ENCODE measurements at places on chromosomes 6 and 20. TPM values are rescaled to one million over a fixed set of nuclear protein-coding genes. Genes with fewer than 3 reads are reported as not detected.

Gene DACT2
- total RNA-seq = 0.39 TPM

Gene PROKR2
- not detected for total RNA-seq

Gene LTB
- 44.9 TPM for total RNA-seq

Gene EYS
- not detected for total RNA-seq

GRCh38 chr6:16872543-16873235 is 111.4 kb upstream of the ATXN1 start:
- peaks cover 18% of the 10 kb centered on the region for H3K27me3 ChIP-seq
- H3K36me3 ChIP-seq = no peaks in the 10 kb centered on the region
- no peaks in the 10 kb centered on the region for H3K4me1 ChIP-seq
- no peak for DNase-seq
- no peak overlapping the region for H3K27ac ChIP-seq

- no peak overlapping the region for H3K27ac ChIP-seq
- H3K27me3 ChIP-seq = peaks cover 5% of the 10 kb centered on the region
- H3K4me1 ChIP-seq = peaks cover 4% of the 10 kb centered on the region
- no peaks in the 10 kb centered on the region for H3K36me3 ChIP-seq
- DNase-seq = no peak
Measured at GRCh38 chr6:108738684-108739416, 109.4 kb upstream of the ARMC2 start.

DNA sequence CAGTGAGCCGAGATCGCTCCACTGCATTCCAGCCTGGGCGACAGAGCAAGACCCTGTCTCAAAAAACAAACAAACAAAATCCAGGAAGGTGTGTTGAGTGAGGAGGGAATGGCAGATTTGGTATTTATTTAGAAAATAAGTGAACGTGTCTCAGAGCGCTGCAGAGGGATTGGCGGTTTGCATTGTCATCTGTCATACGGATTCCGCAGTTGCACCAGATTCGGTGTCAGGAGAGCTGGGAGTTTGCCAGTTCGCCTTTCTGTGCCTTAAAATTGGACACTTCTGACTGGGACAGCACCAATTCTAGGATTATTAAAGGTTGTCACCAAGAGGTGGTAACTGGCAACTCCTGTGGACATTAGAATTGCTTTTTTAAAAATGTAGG is 912 bp downstream of the SNRNP48 start:
- peaks cover 39% of the 10 kb centered on the region for H3K4me1 ChIP-seq
- H3K27me3 ChIP-seq = no peaks in the 10 kb centered on the region
- peak overlapping the region; percentile 93 for H3K27ac ChIP-seq
- H3K4me3 ChIP-seq = peak overlapping the region; percentile 96
- H3K36me3 ChIP-seq = peaks cover 16% of the 10 kb centered on the region

GRCh38 chr20:33733654-33734576 is 2.1 kb downstream of the ZNF341 start:
- peak overlapping the region; percentile 75 for H3K4me3 ChIP-seq
- peaks cover 21% of the 10 kb centered on the region for H3K4me1 ChIP-seq

GRCh38 chr20:40488401-40488800 is 200.6 kb downstream of the MAFB start:
- H3K4me1 ChIP-seq = no peaks in the 10 kb centered on the region
- H3K27me3 ChIP-seq = peaks cover 12% of the 10 kb centered on the region
- no peaks in the 10 kb centered on the region for H3K36me3 ChIP-seq

GRCh38 chr6:123105561-123105960 is 109.5 kb downstream of the CLVS2 start:
- DNase-seq = no peak
- H3K27ac ChIP-seq = no peak overlapping the region
- no peaks in the 10 kb centered on the region for H3K27me3 ChIP-seq
- no peaks in the 10 kb centered on the region for H3K4me1 ChIP-seq
- H3K36me3 ChIP-seq = no peaks in the 10 kb centered on the region

DNA sequence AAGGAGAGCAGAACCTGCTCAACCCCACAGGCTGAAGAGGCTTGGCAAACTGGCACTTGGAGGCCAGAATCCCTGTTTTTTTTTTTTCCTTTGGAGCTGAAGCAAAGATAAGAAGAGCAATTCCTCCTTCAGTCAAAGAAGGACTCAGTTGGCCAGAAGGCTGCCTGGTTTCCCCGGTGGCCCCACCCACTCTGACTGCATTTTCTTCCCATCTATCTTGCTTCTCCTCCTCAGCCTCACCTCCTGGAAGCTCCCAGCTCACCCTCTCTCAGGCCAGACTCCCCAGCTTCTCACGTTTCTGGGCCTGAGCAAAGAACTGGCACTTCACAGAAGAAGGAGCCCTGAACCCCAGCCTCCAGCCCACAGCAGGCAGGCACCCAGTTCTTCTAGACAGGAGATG is 2.4 kb downstream of the LRFN2 start:
- no peaks in the 10 kb centered on the region for H3K36me3 ChIP-seq
- no peak overlapping the region for H3K27ac ChIP-seq
- peaks cover 8% of the 10 kb centered on the region for H3K4me1 ChIP-seq
- DNase-seq = no peak

DNA sequence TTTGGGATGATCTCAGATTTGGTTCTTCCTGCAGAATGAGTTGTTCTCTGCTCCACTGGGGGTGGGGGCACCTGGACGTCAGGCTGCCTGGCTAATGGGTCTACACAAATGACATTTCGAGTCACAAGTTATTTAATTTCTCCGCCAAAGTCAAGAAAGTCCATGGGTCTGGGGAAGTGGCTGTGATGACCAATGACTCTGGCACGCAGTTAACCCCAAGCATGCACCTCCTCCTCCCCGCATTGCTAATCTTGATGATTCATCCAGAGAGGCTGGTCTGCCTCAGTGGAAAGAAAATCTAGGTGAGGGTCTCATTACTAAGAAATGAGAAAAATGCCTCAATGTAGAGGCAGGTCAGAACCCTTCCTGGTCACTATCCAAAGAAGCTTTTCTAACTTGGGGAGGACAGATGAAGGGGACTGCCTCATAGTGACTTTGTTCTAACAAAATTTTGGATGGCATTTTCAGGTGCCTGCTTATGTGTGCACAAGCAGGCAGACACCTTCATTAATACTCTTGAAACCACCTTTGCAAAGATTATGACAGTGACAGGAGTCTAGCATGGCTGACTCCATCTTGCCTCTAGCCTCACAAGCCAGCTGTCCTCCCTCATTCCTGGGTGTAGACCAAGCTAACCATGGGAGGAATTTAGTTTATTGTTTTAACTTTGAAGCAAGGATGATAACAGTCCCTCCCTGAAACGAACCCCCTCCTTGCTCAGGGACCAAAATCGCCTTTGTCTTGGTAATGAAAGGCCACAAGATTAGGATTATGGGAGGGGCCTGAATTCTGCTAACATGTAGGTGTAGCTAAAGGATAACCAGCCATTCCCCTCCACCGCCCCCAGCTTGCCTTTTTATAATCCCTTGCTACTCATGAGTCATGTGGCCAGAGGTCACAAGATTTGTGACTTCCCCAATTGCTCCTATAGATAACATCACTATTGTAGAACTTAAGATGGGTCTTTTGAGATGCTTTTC is 98.6 kb upstream of the MRPS10 start:
- peak overlapping the region; percentile 69 for H3K27ac ChIP-seq
- peaks cover 63% of the 10 kb centered on the region for H3K4me1 ChIP-seq
- no peaks in the 10 kb centered on the region for H3K27me3 ChIP-seq
- peak; percentile 54 for DNase-seq

DNA sequence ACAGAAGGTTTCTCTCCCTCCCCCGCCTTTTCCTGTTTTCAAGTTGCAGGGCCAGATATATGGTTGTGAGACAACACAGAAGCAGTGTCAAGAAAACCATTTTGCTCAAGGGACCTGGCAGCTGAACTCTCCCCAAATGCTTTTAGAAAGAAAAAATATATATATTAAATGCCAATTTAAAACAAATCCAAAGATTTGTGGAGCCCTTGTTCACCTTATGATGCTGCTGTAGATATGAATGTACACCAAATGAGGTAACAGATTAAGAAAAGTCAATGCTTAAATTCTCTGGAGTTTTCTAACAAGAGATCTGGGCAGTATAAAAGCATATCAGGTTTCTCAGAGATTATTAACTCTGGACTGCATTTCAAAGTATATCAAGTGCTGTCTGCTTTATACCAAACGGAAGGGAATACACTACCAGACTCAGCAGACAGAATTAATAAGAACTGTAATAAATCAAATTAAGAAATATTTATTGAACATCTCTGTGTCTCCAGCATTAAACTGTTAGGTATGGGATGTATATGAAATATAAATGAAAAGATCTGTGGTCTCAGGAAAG is 357.5 kb downstream of the HDGFL1 start:
- no peak for DNase-seq
- peaks cover 4% of the 10 kb centered on the region for H3K4me1 ChIP-seq
- H3K4me3 ChIP-seq = no peak overlapping the region
- H3K27ac ChIP-seq = no peak overlapping the region
- H3K27me3 ChIP-seq = no peaks in the 10 kb centered on the region

DNA sequence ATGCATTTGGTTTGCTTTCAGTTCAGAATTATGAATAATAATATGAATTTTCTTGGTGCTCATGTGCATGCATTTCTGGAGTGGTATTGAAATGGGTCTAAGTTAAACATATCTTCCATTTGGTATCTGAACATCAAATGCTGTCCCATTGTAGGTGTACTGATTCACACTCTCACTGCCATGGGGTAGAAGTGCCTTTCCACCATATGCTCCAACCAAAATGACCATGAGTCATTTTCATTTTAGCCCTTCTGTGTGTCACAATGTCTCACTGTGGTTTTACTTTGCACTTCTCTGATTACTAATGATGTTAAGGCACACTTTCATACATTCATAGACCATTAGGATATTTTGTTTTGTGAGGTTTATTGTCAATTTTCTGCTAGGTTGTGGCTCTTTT is 211.9 kb downstream of the HAO1 start:
- no peak overlapping the region for H3K27ac ChIP-seq
- no peaks in the 10 kb centered on the region for H3K4me1 ChIP-seq
- no peaks in the 10 kb centered on the region for H3K27me3 ChIP-seq
- no peak overlapping the region for H3K4me3 ChIP-seq

GRCh38 chr6:135955099-135955498 is 103.6 kb downstream of the PDE7B start:
- no peak overlapping the region for H3K27ac ChIP-seq
- no peaks in the 10 kb centered on the region for H3K27me3 ChIP-seq
- H3K4me3 ChIP-seq = no peak overlapping the region
- H3K4me1 ChIP-seq = no peaks in the 10 kb centered on the region

DNA sequence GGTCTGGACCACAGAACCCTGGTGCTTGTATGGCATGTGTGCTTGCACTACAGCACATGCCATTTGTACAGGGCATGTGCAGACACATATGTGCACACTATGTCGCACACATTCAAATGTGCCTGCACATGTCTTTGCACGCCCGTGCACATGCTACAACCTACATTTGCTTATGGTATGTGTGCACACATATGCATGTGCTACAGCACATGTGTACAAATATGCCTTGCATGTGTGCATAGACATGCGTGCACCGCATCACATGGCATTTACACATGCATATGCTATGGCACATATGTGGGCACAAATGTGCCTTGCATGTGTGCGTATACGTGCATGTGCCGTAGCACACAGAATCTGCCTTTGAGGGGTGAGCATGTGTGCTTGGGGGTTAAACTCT is 90.5 kb downstream of the DHX35 start:
- peaks cover 5% of the 10 kb centered on the region for H3K4me1 ChIP-seq
- H3K27me3 ChIP-seq = peaks cover 7% of the 10 kb centered on the region
- H3K4me3 ChIP-seq = no peak overlapping the region
- DNase-seq = no peak

DNA sequence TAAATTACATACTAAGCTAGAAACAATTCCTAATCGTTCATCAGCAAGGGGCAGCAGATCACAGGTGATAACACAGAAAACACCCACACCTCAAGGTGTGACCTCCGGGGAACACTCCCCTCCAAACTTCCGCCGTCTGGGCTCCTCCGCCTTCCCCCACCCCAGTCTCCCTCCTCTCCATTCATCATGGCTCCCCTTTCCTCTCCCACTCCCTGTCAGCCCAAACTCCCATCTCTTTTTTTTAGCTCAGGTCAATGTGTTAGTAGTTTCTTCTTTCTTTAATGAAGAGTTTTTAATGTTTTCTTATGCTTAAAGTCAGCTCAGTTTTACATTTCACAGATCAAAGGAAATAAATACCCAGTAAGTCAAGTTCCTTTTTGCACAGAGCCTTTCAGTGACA is 20.7 kb downstream of the CNKSR3 start:
- no peak overlapping the region for H3K27ac ChIP-seq
- no peak for DNase-seq
- no peaks in the 10 kb centered on the region for H3K27me3 ChIP-seq

GRCh38 chr6:131628726-131629125 is 684 bp upstream of the MED23 start:
- H3K27ac ChIP-seq = peak overlapping the region; percentile 66
- H3K4me1 ChIP-seq = peaks cover 27% of the 10 kb centered on the region
- DNase-seq = no peak
- H3K27me3 ChIP-seq = no peaks in the 10 kb centered on the region
- H3K36me3 ChIP-seq = peaks cover 7% of the 10 kb centered on the region

- H3K4me3 ChIP-seq = no peak overlapping the region
- DNase-seq = no peak
- no peaks in the 10 kb centered on the region for H3K27me3 ChIP-seq
- peaks cover 12% of the 10 kb centered on the region for H3K4me1 ChIP-seq
Measured at GRCh38 chr6:41720262-41720620, 15.2 kb downstream of the TFEB start.
